Esophagus muscularis mucosa (tissue), 4 donors: ENCODE measurements at places on chromosomes 16 and 17. TPM values are rescaled to one million over a fixed set of nuclear protein-coding genes. Genes with fewer than 3 reads are reported as not detected.

The TNFRSF13B gene
- not detected for total RNA-seq

GRCh38 chr17:39271546-39271945 lies 45.8 kb upstream of the STAC2 start:
- H3K4me1 ChIP-seq: no peaks in the 10 kb centered on the region
- no peak overlapping the region for H3K4me3 ChIP-seq
- no peak overlapping the region for H3K27ac ChIP-seq
- H3K27me3 ChIP-seq: no peaks in the 10 kb centered on the region
- no peak for DNase-seq
- H3K36me3 ChIP-seq: peaks cover 91% of the 10 kb centered on the region

The CACNG3 gene
- total RNA-seq: not detected

DNA sequence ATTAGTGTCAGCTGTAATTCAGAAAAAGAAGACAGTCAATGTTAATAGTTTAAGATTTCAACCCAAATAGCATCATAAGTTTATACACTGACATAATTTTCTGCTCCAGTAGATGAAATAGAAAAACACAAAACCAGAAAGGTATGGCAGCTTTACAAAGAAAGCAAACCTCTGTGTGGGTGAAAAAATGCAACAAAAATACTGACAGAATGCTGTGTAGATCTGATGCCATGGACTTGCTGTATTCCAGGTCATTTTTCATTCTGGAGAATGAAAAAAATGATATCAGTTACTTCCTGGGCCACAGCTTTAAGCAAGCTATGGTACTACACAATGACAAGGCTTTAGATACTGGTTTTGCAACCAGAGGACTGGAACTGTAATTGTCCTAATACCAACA lies 116.0 kb downstream of the MAP2K4 start:
- H3K27me3 ChIP-seq: no peaks in the 10 kb centered on the region
- no peak overlapping the region for H3K27ac ChIP-seq
- H3K4me3 ChIP-seq: no peak overlapping the region
- peaks cover 27% of the 10 kb centered on the region for H3K36me3 ChIP-seq
- DNase-seq: no peak
- no peaks in the 10 kb centered on the region for H3K4me1 ChIP-seq

DNA sequence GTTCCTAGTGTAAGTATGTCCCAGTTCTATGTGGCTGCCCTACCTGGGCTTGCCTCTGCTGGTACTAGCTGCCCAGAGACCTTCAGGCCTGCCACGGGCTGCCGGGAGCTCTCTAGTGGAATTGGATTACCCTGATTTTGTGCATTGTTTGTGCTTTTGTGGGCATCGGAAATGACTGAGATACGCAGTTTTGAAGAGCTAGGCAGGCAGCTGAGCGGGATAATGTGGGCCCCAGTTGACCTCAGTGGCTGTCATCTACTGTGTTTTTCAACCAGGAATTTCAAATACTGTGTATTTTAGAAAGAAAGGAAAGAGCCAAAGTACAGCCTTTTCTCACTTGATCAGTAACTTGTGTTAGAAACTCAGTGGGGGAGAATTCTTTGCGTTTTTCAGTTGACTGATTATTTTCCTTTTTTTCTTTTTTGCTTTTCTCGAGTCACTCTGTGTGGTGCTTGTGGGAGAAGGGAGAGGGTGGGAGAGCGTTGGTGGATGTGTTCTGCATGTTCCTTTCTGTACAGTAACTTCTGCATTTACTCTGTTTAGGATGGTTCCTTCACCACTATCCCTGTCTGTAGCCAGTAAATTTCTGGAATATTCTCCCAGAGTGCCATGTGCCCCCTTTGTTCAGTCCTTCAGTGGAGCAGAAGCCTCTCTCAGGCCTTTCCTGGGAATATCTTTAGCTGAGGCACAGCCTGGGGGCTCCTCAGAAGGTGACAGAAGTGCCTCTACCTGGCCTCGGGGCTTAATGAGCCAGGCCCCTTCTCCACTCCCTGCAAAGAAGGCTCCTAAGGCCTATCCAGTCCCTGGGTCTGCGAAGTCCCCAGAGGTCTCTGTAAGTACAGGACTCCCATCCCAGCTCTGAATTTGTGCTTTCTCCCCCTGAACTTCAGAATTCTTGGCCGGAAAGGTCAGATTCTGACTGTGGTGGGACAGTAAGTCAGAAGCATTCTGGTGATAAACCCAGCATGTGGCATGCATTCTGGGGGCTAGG lies 15.0 kb upstream of the SLC12A3 start:
- no peaks in the 10 kb centered on the region for H3K27me3 ChIP-seq
- DNase-seq: no peak
- H3K36me3 ChIP-seq: peaks cover 9% of the 10 kb centered on the region
- H3K27ac ChIP-seq: no peak overlapping the region
- H3K4me1 ChIP-seq: peaks cover 19% of the 10 kb centered on the region

The EPN3 gene
- total RNA-seq: not detected

DNA sequence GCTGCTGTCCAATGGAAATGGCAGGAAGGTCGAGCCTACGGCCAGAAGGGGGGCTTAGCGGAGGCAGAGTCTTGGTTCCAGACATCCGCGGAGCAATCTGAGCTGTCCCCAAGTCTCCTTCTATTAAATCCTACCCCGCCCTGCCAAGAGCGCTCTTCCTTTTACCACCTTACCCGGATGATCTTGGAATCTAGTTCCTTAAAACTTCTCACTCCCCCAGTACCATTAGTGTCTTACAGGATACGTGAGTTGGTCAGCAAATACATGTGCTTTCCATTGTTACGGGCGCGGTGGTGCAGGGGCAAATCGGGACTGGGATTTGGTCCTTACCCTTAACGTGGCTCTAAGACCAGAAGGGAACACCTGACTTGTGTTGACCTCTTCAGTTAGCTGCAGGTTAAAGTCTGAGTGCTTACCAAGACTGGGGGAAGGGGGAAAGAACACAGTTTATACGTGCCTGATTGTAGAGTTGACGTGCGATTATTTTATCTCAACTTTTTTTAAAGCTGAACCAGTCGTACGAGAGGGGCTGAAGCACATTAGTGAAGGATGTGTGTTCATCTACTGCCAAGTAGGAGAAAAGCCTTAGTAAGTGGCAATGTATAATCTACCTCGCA lies 495 bp downstream of the TXNDC17 start:
- H3K27me3 ChIP-seq: no peaks in the 10 kb centered on the region
- H3K27ac ChIP-seq: peak overlapping the region; percentile 87
- H3K36me3 ChIP-seq: peaks cover 30% of the 10 kb centered on the region
- peak overlapping the region; percentile 90 for H3K4me3 ChIP-seq
- H3K4me1 ChIP-seq: peaks cover 50% of the 10 kb centered on the region
- DNase-seq: no peak

- no peak for DNase-seq
- H3K27ac ChIP-seq: no peak overlapping the region
- peaks cover 7% of the 10 kb centered on the region for H3K4me1 ChIP-seq
- H3K36me3 ChIP-seq: no peaks in the 10 kb centered on the region
- H3K27me3 ChIP-seq: no peaks in the 10 kb centered on the region
These were observed 13.4 kb upstream of the CDH5 start for GRCh38 chr16:66353055-66353454.

- no peaks in the 10 kb centered on the region for H3K36me3 ChIP-seq
- DNase-seq: no peak
- no peak overlapping the region for H3K27ac ChIP-seq
- peaks cover 6% of the 10 kb centered on the region for H3K27me3 ChIP-seq
- no peaks in the 10 kb centered on the region for H3K4me1 ChIP-seq
These were observed 3.8 kb downstream of the SNX20 start for GRCh38 chr16:50677351-50677750.

The ASIC2 gene
- total RNA-seq: not detected

DNA sequence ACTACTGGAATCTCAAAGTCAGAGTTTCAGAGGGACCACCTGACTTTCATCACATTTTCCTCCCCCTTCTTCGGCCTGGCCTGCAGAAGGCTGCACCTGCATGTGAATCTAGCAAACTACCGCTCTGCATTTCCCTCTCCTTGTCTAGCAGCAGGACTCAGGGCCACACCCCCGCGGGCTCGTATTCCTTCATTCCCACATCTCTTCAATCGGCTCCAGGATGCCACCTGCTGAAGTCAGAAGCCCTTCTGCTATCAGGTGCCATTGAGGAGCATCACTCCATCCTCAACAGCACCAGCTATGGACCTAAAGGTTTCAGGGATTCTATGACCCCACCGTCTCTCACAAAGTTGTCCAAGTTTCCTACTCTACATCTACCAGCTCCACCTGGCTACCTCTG lies 169.5 kb downstream of the VPS53 start:
- peaks cover 42% of the 10 kb centered on the region for H3K36me3 ChIP-seq
- H3K27me3 ChIP-seq: no peaks in the 10 kb centered on the region
- H3K4me3 ChIP-seq: no peak overlapping the region
- H3K27ac ChIP-seq: no peak overlapping the region
- no peaks in the 10 kb centered on the region for H3K4me1 ChIP-seq

The ZP2 gene
- total RNA-seq: not detected

GRCh38 chr16:69888005-69888590 lies 63.0 kb upstream of the CLEC18A start:
- peaks cover 17% of the 10 kb centered on the region for H3K4me1 ChIP-seq
- H3K27ac ChIP-seq: no peak overlapping the region
- peaks cover 7% of the 10 kb centered on the region for H3K36me3 ChIP-seq
- no peaks in the 10 kb centered on the region for H3K27me3 ChIP-seq
- no peak for DNase-seq

- H3K4me1 ChIP-seq: no peaks in the 10 kb centered on the region
- no peaks in the 10 kb centered on the region for H3K27me3 ChIP-seq
- no peaks in the 10 kb centered on the region for H3K36me3 ChIP-seq
These were observed 373.7 kb downstream of the HAPSTR1 start for GRCh38 chr16:9465161-9465560.

The CCL7 gene
- total RNA-seq: not detected
